AG20443 (cell line): ENCODE measurements at places on chromosomes 3 and 15.

DNA sequence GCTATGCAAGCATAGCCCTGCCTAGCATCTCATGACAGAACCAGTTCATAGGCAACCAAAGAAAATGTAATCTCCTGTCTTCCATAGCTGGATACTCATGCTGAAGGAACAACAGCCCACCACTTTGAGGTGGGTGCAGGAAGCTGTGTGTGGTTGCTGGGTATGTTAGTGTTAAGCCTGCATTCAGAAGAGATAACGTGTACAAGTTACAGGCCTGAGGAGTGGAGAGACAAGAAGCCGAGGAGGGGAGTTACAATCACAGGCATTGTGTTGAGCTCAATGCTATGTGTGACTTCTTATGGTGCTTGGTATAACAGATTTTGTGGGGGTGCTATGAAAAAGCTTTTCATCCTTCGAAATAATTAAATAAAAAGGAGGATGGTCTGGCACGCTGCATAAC, 42.8 kb upstream of the SECISBP2L start:
- DNase-seq: no peak

GRCh38 chr3:134013280-134013679, 16.4 kb downstream of the SLCO2A1 start:
- no peak for DNase-seq

- no peak for DNase-seq
Observed at GRCh38 chr3:196916221-196916620, 26.1 kb downstream of the NCBP2 start.

- DNase-seq: no peak
Observed at GRCh38 chr3:146396792-146397191, 72.6 kb downstream of the PLSCR2 start.

GRCh38 chr15:79878078-79878705, 18.6 kb downstream of the MTHFS start:
- DNase-seq: no peak

DNA sequence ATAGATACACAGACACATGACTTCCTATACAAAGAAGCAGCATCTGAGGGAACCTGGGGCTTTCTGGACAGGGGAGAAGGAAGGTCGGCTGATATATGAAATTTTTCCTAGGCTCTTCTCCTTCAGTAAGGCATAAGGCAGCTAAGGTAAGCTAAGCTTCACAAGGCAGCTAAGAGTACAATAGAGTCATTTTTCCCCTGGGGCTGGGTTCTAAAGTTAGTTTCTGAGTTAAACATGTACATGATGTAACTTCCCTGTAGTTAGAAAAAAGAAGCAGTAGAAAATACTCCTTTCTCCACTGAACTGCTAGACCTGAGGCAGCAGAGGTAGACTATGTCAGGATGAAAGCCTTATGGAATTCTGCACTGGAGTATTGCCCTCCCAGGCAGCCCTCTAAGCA, 109.6 kb downstream of the PLD1 start:
- no peak for DNase-seq

DNA sequence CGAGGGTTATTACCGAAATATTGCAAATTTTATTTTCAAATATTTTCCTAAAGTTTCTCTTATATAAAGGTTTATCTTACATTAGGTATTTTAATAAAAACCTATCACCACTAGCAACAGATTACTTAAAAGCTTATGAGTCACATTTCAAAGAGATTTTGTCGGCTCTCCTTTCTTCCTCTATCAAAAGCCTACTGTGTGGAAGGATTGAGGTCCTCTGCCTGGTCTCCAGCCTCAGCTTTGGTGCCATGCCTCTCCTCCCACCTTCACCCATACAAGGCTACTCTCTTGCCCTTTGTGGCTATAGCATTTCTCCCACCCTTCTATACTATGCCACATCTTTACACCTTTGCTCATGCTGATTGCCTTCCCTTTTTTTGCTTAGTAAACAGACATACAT, 199.3 kb downstream of the TNIK start:
- no peak for DNase-seq

GRCh38 chr3:98770261-98771039, 7.3 kb downstream of the ST3GAL6 start:
- DNase-seq: no peak

DNA sequence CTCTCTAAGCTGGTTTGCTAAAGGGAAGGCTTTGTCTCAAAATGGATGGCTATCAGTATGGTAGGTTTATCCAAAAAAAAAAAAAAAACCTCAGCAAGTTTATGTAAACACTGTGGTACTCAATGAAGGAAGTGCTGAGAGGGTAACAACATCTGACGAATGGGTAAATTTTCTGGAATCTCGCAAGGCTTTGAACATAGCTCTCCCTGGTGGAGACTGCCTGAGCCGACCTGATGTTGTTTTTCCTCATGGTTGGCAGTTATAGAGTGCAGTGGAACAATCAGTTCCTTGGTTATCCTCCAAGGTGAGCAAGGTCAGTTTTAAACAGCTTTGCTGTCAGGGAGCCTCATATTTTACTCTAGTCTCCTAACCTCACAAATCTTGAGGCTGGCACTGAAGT, 94.6 kb downstream of the ZPLD1 start:
- DNase-seq: no peak

- no peak for DNase-seq
Observed at GRCh38 chr15:80252121-80252518, at the start of gene CTXND1. Gene CTXND1, minus strand, starts transcription at chr15:80252213. Its CDS starts 50,264 bp downstream, at chr15:80201949.

- DNase-seq: no peak
Observed at GRCh38 chr15:86061581-86061980, 18.1 kb upstream of the AGBL1 start.

GRCh38 chr3:54731732-54732445, 196.0 kb downstream of the LRTM1 start:
- DNase-seq: no peak

DNA sequence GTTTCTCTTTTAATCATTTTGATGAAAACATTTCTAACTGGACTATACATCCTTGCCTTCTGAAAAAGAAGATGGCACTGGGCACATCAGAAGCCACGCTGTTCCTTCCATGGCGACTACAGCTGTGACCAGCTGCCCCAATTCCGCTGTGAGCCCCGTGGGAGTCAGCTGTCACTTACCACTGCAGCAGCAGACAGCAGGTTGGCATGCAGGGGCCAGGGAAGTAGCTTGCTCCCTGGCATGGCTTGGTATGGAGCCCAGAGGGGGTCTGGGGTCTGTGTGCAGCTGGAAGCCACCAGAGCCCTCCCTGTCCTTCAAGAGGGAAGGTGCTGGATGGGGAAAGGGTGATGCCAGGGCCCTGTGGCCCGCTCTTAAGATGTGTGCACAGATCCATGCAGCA, 4.5 kb upstream of the ZXDC start:
- DNase-seq: no peak

DNA sequence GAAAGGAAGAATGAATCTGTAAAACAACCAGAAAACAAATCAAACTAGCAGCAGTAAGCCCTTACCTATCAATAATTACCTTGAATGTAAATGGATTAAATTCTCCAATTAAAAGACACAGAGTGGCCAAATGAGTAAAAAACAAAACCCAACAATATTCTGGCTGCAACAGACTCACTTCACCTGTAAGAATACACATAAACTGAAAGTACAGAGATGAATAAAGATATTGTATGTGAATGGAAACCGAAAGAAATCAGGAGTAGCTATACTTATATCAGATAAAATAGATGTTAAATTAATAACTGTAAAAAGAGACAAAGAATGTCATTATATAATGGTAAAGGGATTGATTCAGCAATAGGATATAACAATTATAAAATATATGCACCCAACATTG, 514.5 kb upstream of the DPPA4 start:
- DNase-seq: no peak
